Activated T-helper 1 cell treated with Interleukin-2 at 50 U/mL for 16 hours (primary cell): ENCODE measurements at places on chromosomes 5 and 9.

GRCh38 chr5:85868070-85868469, 749.7 kb upstream of the COX7C start:
- DNase-seq, result no peak

DNA sequence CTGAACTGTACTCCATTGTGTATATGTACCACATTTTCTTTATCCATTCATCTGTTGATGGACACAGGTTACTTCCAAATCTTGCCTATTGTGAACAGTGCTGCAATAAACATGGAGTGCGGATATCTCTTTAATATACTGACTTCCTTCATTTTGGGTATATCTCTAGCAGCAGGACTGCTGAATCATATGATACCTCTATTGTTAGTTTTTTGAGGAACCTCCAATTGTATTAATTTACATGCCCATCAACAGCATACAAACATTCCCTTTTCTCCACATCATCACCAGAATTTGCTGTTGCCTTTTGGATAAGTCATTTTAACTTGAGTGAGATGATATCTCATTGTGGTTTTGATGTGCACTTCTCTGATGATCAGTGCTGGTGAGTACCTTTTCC, 81.8 kb upstream of the FAM120A start:
- DNase-seq, result no peak

- no peak for DNase-seq
These were observed 653.6 kb downstream of the RAB3C start for GRCh38 chr5:59236448-59236847.

DNA sequence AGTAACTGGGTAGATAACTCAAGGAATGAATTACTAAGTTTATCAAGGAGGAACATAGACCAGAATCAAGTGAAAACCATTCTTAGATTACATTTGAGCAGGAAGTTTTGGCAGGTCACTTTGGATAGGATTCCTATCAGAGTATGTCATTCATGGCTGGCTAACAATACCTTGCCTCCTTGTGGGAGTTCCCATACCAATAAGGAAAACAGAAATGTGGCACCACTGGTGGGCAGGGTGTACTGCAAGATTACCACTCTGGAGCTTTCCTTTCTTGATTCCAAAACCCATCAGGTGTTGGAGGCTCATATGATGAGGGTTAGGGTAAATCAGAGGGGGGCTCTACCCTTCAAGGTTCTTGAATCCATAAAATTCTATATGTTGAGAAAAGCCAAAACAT, 18.6 kb upstream of the SPATA31D1 start:
- DNase-seq, result no peak

DNA sequence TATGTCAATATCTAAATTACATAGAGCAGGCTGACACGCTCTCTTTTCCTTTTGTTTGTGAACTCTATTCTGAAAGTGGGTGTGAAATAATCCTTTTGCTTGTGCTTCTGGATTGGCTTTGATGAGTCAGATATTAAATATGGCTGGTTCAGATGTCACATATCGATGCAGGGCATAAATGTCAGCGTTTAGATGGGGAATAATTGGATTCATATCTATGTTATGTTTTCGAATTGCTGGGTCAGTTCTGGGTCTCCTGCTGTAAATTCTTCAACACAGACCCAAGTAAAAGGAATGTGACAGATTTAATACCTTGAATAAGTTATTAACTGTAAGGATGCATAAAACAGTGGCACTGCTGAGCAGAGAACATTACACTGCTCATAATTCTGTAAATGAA, 118.7 kb upstream of the SNX2 start:
- DNase-seq, result no peak

- no peak for DNase-seq
These were observed 233.4 kb downstream of the RAB3C start for GRCh38 chr5:58816181-58816731.

DNA sequence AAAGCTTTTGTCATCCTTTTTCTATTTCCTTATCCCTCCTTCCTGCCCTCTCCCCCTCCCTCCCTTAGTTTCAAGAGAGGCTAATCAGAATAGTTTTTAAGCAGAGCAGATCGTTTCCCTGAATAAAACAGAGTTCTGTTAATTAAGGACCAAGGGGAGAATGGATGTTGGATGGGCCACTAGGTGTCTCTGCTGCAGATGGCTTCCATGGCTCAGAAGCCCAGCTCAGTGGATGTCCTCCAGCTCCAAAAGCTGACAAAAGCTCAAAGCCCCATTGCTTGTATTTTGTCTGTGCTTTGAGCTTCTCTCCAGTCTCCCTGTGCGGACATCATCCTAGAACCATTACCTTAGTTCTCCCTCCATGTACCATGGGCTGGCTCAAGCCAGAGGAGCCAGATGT, 21.0 kb upstream of the NPR3 start:
- no peak for DNase-seq

- DNase-seq, result no peak
These were observed 25.6 kb downstream of the CSF2 start for GRCh38 chr5:132099076-132099748.

DNA sequence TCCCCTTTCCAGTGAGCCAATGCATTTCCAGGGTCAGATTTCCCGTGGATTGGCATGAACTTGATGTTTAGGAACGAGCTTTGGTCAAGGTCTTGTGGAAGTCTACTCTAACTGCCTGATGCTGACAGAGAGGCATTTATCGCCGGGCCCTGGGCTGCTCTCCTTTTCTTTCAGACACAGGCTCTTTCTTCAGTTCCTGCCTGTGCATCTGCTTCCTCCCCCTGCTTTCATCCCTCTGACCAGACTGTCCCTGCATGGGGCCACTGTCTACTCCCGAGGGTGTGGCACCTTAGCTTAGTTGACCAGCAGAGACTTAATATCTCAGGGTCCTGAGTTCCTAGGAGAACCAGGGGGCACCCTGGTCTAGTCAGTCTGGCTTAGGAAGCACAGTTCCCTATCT, 41.2 kb downstream of the RALGPS1 start:
- DNase-seq, result no peak

- no peak for DNase-seq
These were observed 49.6 kb upstream of the FBXW11 start for GRCh38 chr5:172055996-172056395.

GRCh38 chr5:116528519-116529234, 45.9 kb downstream of the SEMA6A start:
- DNase-seq, result no peak

GRCh38 chr9:136748666-136749611, 614 bp upstream of the LCN6 start:
- no peak for DNase-seq

DNA sequence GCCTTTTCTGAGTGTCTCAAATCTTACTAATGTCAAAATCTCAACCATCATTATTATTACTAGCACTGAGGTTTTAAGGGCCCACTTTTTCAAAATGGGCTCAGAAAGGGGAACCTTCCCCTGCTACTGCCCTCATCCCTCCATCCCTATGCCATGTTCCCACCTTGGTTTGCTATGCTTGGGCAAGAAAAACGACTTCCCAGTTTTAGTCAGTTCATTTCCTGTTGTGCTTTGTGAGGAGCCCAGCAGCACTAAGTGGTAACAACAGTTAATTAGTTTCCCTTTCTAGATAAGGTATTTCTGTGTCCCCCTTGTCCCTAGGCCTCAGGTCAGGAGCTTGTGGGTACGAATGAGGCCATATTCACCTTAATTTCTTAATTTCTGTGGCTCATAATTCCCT, 595.2 kb downstream of the RAB3C start:
- DNase-seq, result no peak

DNA sequence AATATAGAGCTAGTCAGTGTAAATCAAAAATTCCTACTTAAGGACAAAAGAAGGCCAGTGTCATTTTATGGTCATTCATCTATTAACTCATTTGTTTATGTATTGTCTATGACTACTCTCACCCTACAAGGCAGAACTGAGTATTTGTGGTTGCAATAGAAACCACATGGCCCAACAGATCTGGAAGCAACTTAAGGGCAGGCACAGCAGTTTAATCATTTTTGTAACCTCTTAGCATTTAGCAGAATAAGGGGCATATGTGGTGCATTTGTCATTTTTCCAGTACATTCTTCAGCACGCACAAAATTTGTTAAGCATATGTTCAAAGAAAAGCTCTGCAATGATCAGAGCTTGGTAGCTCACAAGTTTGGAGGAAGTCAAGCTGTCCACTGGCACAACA, 1.1 kb downstream of the FKBP15 start:
- DNase-seq, result no peak

DNA sequence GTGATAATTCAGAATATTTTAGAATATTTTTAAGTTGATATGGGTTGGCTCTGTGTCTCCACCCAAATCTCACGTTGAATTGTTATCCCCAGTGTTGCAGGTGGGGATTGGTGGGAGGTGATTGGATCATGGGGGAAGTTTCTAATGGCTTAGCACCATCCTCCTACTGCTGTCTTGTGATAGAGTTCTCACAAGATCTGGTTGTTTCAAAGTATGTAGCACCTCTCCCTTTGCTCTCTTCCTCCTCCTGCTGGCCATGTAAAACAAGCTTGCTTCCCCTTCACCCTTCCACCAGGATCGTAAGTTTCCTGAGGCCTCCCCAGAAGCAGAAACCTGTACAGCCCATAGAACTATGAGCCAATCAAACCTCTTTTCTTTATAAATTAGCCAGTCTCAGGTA, 214.6 kb upstream of the C9orf72 start:
- no peak for DNase-seq

- DNase-seq, result no peak
These were observed 90.1 kb upstream of the SPOCK1 start for GRCh38 chr5:137589185-137589584.

GRCh38 chr5:80714570-80715298, 60.0 kb upstream of the DHFR start:
- DNase-seq, result no peak

DNA sequence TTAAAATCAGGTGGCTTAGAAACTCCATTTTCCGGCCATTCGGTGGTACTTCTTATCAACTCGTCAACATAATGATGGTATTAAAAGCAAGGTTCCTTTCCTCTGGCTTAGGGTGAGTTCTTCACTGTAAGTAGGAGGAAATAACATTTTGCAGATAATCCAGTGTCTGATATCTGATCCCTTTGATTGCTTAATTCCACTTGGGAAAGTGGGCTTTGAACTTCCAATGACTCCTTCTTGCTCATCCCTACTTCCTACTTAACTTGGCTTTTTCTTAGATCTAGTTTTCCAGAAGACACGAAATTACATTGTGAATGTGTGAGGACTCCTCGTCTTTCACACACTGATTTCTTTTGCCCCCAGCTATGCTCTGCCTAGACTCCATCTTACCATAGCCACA, 31.5 kb downstream of the DDX31 start:
- DNase-seq, result no peak

DNA sequence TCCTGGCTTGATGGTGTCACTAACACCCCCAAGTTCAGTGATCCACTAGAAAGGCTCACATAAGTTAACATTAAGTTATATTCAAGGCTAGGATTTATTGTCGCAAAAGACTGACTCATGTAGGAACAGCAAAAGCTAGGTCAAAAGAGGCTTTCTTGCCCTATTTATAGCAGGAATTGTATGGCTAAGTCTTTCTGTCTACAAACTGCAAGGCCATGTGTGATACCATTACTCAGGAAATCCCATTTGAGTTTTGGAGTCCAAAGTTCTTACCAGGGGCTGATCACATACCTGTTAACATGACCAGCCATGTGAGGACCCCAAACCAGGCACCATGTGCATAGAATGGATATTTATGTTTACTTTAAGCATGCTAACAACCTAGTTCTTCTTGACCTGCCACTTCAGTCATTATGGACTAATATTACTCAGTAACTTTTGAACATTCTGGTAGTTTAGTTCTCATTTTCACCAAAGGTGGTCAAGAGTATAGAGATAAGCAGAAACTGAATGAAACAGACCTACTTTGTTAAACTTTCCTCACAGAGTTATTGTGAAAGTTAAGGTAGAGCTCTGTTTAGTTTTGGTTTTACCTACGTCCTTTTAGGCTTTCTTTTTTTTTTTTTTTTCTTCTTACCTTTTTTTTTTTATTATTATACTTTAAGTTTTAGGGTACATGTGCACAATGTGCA, 281.1 kb downstream of the FER start:
- DNase-seq, result no peak

- DNase-seq, result no peak
These were observed 53.7 kb downstream of the RGMB start for GRCh38 chr5:98827161-98827560.

DNA sequence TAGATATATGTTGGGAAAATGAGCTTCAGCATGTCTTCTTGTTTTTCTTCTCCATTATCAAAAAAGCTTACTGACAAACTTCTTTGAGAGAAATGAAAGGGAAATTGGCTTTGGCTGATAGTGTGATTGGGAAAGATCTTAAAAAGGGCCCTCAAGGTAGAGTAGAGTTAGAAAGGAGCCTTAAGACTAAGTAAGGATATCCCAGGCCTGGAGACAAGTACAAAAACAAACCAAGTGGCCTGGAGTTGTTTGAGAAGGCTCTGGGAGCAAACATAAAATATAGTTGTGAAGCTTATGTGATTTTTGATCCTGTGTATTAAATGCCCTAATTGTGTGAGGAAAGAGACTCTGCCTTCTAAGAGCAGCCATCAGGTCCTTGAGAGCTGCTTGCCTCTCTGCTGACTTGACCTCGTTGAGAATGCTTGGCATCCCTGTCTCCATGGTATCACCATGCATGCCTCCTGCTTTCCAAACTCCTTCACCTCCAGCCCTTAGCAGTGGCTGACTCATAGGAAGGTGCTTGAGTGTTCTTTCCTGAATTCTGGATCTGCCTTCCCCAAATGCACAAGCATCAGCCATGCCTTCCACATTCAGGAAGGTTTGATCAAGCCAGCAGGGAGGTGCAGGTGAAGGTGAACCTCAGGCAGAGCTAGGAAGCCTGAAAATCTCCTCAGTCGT, 78.9 kb downstream of the SMARCA2 start:
- no peak for DNase-seq

DNA sequence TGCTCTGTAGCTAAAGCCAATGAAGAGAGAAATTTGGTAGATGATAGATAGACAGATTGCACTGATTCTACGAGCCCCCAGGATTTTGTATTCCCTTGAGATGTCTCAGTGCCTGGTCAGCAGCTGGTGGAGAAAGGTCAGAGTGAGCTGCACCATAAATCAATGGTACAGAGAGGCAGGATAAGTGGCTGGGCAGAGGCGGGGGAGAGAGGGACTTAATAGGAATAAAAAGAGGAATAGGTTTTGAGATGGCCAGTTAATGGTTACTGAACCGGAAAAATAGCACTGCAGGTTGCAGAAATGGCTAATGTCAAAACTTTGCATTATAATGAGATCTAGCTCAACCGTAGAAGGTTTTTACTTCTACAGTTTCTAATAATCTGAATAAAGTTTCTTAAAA, 47.9 kb upstream of the SLC12A2 start:
- no peak for DNase-seq
